Stimulated activated CD4-positive, alpha-beta T cell treated with anti-CD3 and anti-CD28 coated beads, Interleukin-1b, Interleukin-23, amount 100 ng/mL, for 1 hour (primary cell): ENCODE measurements at places on chromosomes 3 and 15.

GRCh38 chr3:124351430-124352148 is 359.7 kb upstream of the ROPN1 start:
- DNase-seq = no peak

DNA sequence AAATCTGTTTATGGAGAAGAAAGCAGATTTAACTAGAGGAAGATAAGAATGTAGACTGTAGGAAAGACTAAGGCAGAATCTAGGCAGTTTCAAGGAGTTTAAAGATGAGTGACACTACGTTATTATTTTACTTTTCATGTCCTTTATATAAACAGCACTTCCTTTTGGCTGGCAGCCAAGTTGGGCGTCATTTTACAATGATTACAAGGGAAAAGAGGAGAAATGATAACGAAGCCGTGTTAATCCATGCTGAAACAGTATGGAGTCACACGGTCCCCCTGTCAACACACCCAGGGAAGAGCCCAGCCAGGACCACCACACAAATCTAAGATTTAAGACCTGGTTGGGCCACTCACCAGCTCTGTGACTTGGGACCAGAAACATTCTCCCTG is 83.7 kb upstream of the NEO1 start:
- no peak for DNase-seq

GRCh38 chr3:66303491-66303901 is 82.7 kb downstream of the SLC25A26 start:
- no peak for DNase-seq

DNA sequence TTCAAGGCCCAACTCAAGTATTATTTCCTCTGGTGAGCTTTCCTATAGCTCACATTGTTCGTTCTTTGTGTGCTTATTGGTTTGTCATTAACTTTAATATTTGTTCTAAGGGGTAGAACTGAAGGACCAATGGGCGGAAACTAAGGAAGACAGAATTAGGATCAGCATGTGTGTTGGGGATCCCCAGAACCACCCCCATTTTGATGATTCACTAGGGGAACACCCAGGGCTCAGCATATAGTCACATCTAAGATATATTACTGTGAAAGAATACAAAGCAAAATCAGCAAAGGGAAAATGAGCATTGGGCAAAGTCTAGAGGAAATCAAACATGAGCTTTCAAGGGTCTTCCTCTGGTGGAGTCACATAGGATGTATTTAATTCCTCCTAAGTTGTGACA is 76.9 kb downstream of the TIMP4 start:
- no peak for DNase-seq

DNA sequence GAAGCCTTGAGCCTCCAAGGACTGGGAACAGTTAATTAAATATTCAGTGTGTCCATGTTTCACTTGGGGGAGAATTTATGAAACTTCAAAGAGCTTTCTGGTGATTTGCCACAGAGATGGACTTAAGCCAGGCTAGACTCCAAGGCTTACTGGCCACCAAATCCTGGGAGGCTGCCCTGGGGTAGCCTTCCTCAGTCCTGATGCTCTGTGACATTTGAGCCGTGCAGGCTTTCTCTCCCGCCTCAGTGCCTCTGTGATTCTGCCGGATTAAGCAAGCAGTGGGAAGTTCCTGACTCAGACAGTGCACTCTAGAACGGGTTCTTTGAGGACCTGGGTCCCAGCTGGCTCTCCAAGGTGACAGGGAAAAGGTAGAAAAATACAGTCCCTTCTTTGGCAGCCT is 314.7 kb upstream of the ICE2 start:
- DNase-seq = no peak

DNA sequence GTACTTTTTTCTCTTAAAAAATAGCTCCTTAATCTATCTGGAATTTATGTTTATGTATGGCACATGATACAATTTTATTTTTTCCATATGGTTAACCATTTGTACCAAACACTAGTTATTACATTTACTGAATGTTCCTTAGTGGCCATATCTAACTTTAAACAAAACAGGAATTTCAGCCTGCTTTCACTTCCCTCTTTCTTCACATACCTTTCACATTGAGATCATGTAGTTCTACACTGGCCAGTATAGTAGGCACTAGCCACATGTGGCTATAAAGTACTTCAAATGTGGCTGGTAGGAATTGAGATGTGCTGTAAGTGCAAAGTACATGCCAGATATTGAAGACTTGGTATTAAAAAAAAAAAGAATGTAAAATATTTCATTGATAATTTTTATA is 4.7 kb upstream of the RYK start:
- no peak for DNase-seq

DNA sequence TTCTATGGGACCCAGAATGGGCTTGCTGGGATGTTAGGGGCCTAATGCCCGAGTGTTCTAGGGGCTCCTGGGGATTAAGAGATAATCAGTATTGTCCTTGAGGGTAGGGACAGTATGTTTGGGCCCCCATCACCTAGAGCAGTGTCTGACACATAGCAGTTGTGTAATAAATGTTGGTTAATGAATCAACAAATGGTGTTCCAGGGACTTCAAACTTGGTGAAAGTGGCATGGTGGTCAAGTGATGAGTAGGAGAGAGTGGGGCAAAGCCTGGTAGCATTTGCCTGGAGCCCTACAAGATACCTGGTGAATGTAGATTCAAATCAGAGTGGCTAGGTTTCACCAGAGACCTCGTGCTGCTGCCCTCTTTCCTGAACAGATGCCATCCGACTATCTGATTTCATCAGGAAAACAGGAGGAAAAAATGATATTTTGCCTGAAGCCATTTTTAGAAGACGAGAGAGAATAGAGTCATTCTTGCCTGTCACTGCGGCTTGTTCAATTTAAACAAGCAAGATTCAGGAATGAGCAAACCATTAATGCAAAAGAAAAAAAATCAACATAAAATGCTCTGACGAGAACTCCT is 117.3 kb downstream of the RPL22L1 start:
- DNase-seq = no peak

DNA sequence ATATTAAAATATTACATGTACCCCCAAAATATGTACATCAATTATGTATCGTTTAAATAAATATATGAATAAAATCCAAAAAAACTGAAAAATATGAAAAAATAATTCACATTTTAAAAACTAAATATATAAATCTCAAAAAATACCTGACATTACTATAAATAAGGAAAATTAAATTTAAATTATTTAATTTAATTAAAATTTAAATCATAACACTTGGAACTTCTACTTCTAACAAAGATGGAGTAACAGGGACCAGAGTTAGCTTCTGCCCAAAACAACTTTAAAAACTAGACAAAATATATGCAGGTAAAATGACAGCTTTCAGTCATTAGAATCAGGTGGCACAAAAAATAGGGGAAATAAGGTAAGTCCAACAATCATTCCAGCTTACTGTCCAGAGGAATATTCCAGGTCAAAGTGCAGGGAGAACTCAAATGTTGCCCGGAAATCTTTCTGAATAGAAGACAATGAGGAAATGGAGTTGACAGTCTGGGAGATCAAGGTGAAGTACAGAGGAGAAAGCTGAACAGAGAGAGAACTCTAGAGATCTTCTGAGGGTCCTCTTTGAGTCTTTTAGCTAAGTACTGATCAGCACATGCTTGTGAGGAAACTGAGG is 207.7 kb upstream of the ATP11B start:
- no peak for DNase-seq

- DNase-seq = no peak
Observed at GRCh38 chr15:96337365-96338023, 7.0 kb downstream of the NR2F2 start.

DNA sequence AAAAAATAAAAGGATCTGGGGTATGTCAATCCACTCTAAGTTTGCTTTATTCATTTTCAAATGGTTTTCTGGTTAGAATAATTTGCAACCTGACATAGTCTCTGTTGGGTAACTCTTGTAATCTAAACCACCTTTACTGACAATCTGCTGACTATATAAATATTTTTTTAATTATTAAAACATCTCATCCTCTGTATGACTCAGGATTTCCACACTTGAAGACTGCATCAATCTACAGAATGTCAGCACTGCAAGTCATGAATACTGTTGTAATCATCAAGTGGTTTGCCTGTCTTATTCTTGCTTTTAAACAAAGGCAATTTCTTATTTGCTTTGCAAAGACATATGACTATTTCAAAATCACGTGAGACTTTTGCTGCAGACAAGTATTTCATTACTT is 42.1 kb downstream of the VGLL3 start:
- no peak for DNase-seq

DNA sequence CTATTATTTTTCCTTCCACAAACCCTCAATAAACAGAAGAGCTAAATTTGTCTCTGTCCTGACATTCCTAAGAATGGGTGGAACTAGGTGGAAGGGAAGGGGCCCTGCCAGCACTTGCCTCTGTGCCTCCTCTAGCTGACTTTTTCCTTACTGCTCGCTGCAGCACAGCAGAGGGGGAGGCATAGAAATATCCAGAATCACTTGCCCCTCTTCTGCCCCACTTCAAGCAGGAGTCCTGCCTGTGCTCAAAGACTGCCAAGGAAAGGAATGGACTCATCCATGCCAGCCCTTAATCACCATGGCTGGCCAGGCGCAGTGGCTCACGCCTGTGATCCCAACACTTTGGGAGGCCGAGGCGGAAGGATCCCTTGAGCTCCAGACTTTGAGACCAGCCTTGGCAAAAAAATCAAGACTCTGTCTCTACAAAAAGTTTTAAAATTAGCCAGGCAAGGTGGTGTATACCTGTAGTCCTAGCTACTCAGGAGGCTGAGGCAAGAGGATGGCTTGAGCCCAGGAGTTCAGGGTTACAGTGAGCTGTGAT is 51.8 kb downstream of the ADCY5 start:
- no peak for DNase-seq

DNA sequence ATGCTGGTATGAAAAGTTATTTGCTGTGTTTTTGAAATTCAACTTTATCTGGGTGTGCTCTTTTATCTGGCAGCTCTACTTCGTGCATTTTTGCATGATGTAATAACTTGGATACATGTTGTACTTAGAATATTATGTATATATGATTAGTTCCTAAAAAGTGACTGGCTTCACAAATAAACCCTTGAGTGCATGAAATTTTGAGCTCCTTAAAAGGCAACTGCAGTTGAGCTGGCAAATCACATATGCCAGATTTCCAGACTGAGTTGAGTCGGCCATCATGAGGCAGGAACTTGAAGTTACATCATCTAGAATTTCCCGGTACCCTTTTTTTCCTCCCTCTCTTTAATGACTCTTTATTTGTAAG is 162.5 kb downstream of the FNDC3B start:
- no peak for DNase-seq

GRCh38 chr3:127445581-127446343 is 144.8 kb downstream of the TPRA1 start:
- DNase-seq = no peak

GRCh38 chr3:64813326-64813725 is 125.5 kb upstream of the ADAMTS9 start:
- DNase-seq = no peak

DNA sequence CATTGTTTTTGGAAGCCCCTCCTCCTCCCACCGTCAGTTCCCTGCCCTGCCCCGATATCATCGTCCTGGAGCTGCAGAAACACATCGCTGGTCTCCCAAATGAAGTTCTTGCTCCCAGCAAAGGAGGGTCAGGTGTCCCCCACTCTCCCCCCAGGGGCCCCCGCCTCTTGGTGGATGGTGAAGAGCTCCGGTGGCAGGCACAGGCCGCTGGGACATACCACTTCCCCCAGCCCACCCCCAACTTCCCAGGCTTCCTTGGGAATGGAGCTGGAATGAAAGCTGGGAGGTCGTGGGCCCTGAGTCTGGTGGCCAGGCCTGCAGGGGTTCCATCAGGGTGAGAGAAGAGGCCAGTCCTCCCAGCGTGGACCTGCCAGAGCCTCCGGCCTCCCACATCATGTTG is 137.7 kb downstream of the CHSY1 start:
- no peak for DNase-seq

GRCh38 chr3:9760779-9761505 is 8.8 kb downstream of the CAMK1 start:
- no peak for DNase-seq

GRCh38 chr3:27431116-27431515 is 53.1 kb downstream of the SLC4A7 start:
- DNase-seq = no peak

DNA sequence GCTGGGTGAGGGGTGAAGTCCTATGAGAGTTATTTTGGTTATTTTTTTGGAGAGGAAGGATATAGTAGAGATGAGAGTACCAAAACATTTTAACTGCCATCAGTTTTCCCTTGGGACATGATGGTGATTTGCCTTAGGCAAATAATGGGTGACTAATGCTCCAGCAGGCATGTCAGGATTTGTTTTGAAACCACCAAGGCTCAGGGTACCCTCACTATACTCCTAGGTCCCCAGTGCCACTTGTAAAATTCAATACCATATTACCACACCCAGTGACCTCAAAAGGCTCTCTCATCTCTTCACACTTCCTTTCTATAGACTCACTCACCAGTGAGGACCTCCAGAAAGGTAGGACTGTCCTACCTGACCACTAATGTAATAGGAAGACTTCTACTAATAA is 83.6 kb downstream of the WDR72 start:
- DNase-seq = no peak

GRCh38 chr15:55694652-55695150 is 48.3 kb downstream of the PRTG start:
- no peak for DNase-seq

GRCh38 chr3:73542136-73542535 is 82.6 kb downstream of the PDZRN3 start:
- no peak for DNase-seq

- DNase-seq = no peak
Observed at GRCh38 chr15:75815811-75816719, 27.2 kb upstream of the UBE2Q2 start.

DNA sequence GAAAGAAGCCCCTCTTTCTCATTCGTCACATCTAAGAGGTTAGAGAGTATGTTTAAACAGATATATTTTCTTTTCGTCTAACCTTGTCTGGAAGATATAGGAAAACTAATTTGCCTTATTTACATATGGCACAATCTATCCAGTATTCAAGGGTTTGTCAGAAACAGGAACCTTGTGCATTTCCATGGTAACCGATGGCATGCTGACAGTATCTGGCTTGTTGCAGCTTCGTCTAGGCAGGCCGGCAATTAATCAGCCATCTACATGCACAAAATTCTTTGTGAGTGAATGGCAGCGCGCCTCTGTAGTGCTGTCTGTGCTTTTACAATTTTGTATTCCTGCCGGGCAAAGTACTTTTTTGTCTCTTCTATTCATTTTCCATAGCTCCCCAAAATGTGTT is 294.0 kb upstream of the SOX2 start:
- no peak for DNase-seq

GRCh38 chr3:36894914-36895313 is 49.9 kb downstream of the TRANK1 start:
- no peak for DNase-seq

- peak; percentile 62 for DNase-seq
Observed at GRCh38 chr3:50616003-50616769, 765 bp upstream of the MAPKAPK3 start.

DNA sequence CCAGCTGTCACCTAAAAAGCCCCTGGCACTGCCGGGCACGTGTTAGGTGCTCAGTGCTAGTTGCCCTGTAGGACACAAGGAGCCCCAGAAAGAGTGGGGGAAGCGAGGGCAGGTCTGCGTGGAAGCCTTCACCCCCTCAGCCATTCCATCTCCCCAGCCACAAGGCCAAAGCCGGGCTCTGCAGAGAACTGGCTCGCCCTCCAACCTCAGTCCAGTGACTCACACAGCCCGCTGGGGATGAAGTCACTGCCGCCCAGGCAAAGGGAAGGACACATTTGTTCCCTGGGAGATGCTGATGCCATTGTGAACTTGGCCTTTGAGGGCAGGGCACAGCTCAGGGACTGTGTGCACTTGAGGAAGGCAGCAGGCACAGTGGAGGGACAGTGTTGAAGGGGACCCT is 48.1 kb downstream of the IQSEC1 start:
- no peak for DNase-seq
